ENCODE measurements at places on chromosomes 7 and 10.

DNA sequence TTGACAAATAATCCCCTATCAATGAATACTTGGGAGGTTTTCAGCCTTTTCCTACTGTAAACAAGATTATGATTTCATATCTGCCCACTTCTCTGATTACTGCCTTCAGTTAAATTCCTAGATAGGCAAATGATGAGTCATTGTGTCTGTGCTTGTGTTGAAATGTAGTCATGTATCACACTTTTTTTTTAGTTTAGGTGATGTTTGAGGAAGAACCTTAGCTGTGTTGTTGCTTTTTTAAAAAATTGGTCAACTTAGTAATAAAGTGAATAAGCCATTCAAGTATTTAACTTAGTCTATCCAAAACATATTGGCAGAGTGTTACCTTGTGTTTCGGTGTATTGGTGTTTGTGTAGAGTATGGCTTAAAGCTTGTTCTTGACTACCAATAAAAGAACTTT lies 60.0 kb downstream of the WAC start:
- H3K27me3 ChIP-seq = no peaks in the 10 kb centered on the region
- peaks cover 3% of the 10 kb centered on the region for H3K36me3 ChIP-seq
- DNase-seq = peak; percentile 68
- no peak overlapping the region for H3K27ac ChIP-seq
- peaks cover 2% of the 10 kb centered on the region for H3K4me1 ChIP-seq

DNA sequence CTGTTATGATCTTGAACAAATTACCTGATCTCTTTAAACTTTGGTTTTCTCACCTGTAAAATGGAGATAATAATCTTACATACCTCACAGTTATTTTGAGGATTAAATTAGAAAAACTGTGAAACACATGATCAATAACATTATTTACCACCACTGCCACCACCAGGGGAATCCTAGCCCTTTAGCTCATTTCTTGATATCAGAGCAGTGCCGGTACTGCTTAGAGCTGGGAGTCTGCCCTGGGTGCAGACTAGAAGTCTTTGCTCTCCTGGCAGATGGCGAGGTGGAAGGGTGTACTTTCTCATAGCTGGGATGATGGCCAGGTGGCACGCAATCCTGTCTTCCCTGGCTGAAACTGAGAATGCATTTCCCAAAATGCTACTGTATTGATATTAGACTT lies 12.7 kb upstream of the EFCAB10 start:
- H3K27me3 ChIP-seq = no peaks in the 10 kb centered on the region
- H3K27ac ChIP-seq = no peak overlapping the region
- no peak overlapping the region for H3K4me3 ChIP-seq
- no peak for DNase-seq
- H3K4me1 ChIP-seq = peaks cover 4% of the 10 kb centered on the region

GRCh38 chr7:110548372-110548771 lies 542.6 kb upstream of the LRRN3 start:
- no peak overlapping the region for H3K27ac ChIP-seq
- DNase-seq = no peak
- H3K36me3 ChIP-seq = no peaks in the 10 kb centered on the region
- H3K27me3 ChIP-seq = no peaks in the 10 kb centered on the region
- H3K4me3 ChIP-seq = no peak overlapping the region
- no peaks in the 10 kb centered on the region for H3K4me1 ChIP-seq

- H3K4me3 ChIP-seq = no peak overlapping the region
- H3K36me3 ChIP-seq = no peaks in the 10 kb centered on the region
- DNase-seq = no peak
Measured at GRCh38 chr10:77959384-77959783, 32.8 kb upstream of the DLG5 start.

GRCh38 chr10:100020886-100021253 lies 11.1 kb upstream of the DNMBP start:
- no peaks in the 10 kb centered on the region for H3K27me3 ChIP-seq
- H3K36me3 ChIP-seq = no peaks in the 10 kb centered on the region
- no peak for DNase-seq
- H3K4me1 ChIP-seq = no peaks in the 10 kb centered on the region
- H3K4me3 ChIP-seq = no peak overlapping the region

DNA sequence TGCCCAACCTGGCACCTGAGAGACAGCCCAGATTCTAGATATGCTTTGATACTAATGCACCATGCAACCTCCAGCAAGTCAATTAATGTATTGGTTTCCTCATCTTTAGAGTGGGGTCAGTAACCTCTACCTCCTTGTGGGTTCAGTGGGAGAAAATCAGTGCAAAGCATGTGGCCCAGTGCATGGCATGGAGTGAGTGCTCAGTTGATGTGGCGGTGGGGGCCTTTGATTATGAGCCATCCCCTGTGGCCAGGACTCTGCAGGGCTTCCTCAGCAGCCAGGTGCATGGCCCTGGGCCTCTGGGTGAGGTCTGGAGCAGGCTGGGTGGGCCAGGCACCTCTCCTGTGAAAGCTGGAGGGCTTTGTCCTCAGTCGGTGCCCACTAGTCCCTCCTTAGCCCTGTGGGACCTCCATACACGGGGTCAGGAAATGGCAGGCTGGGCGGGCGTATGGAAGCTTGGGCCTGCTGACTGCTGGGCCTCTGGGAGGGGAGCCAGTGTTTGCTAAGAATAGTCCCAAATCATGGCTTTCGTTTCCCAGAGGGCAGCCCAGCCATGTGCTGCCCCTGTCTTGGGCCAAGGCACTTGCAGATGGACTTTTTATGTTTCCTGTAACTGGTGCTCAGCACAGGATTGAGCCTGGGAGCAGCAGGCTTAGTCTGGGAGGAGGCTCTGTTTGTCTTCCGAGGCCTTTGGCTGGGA lies 3.4 kb downstream of the PALD1 start:
- no peak overlapping the region for H3K4me3 ChIP-seq
- no peak overlapping the region for H3K27ac ChIP-seq
- DNase-seq = no peak
- H3K4me1 ChIP-seq = peaks cover 11% of the 10 kb centered on the region

DNA sequence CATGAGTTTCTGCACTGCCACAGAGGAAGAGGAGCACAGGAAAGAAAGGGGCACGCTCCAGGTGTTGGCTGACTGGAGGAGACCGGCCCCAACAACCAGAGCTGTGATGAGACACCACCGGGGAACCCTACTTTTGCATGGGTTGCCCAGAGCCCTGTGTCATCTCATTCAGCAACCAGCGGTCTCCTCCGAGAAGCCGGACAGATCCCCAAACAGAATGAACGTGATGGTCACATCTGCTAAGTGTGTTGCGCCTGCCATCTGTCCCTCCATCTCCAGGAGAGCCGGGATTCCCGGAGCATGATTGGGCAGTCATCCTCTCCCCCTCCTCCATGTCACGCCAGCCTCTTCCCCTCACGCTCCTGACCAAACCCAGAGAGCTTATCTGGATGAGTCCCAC lies 22.9 kb downstream of the PARP12 start:
- no peak for DNase-seq
- no peak overlapping the region for H3K27ac ChIP-seq
- H3K4me3 ChIP-seq = no peak overlapping the region
- no peaks in the 10 kb centered on the region for H3K36me3 ChIP-seq
- no peaks in the 10 kb centered on the region for H3K27me3 ChIP-seq
- H3K4me1 ChIP-seq = no peaks in the 10 kb centered on the region

All from mesendoderm (in vitro differentiated cells).